ENCODE measurements at places on chromosomes 3 and 15. TPM values are rescaled to one million over a fixed set of nuclear protein-coding genes. Genes with fewer than 3 reads are reported as not detected.

Gene ZNF80
- 6.4 TPM for polyA plus RNA-seq

Gene LRRC34
- not detected for polyA plus RNA-seq

Gene GNAT1
- not detected for polyA plus RNA-seq

Gene MBNL1
- 262 TPM for polyA plus RNA-seq

Gene SHQ1
- 18.0 TPM for polyA plus RNA-seq

Gene ZNF774
- not detected for polyA plus RNA-seq

Gene AHSG
- polyA plus RNA-seq: not detected

Gene BOC
- not detected for polyA plus RNA-seq

Gene NMNAT3
- 2.1 TPM for polyA plus RNA-seq

Gene LRRC31
- not detected for polyA plus RNA-seq

Gene SAMD7
- polyA plus RNA-seq: not detected

Gene ATP10A
- polyA plus RNA-seq: 3.7 TPM

Gene IGSF10
- not detected for polyA plus RNA-seq

Gene YEATS2
- polyA plus RNA-seq: 3.7 TPM

Gene ANKRD63
- not detected for polyA plus RNA-seq

Gene SPINK8
- polyA plus RNA-seq: not detected
